ENCODE measurements at places on chromosomes 3 and 15.

DNA sequence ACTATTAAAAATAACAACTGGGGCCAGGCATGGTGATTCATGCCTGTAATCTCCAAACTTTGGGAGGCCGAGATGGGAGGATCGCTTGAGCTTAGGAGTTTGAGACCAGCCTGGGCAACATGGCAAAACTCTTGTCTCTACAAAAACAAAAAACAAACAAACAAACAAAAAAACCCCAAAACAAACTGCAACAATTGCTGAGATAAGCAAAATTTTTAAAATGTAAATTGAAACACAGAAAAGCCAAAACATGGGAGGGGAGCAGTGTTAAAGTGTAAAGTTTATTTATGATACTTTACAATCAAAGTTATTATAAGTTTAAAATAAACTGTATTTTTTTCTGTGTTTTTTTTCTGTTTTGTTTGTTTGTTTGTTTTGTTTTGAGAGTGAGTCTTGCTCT lies 207.7 kb downstream of the PCCB start:
- H3K36me3 ChIP-seq, result peaks cover 12% of the 10 kb centered on the region
- H3K4me1 ChIP-seq, result no peaks in the 10 kb centered on the region
- H3K4me3 ChIP-seq, result no peak overlapping the region

GRCh38 chr3:69761896-69762767 lies 22.9 kb downstream of the MITF start:
- no peak for DNase-seq
- H3K36me3 ChIP-seq, result no peaks in the 10 kb centered on the region
- H3K4me3 ChIP-seq, result no peak overlapping the region
- peaks cover 28% of the 10 kb centered on the region for H3K4me1 ChIP-seq

DNA sequence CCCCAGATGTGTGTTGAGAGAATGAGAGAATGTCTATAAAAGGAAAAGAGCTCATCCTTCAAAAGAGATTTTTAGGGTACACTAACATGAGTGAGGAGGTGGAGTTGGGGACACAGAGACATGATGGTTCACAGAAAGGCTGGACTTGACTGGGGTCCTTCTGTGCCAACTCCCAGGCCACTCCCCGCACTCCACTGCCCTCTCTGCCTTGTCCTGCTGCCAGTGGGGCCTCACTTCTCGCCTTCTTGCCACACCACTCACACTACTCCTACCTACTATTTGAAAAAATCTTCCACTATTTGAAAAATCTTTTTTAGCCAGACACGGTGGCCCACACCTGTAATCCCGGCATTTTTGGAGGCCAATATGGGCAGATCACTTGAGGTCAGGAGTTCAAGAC lies 298.1 kb downstream of the EPHB1 start:
- no peak overlapping the region for H3K27ac ChIP-seq
- no peaks in the 10 kb centered on the region for H3K36me3 ChIP-seq
- no peaks in the 10 kb centered on the region for H3K27me3 ChIP-seq
- H3K4me3 ChIP-seq, result no peak overlapping the region

DNA sequence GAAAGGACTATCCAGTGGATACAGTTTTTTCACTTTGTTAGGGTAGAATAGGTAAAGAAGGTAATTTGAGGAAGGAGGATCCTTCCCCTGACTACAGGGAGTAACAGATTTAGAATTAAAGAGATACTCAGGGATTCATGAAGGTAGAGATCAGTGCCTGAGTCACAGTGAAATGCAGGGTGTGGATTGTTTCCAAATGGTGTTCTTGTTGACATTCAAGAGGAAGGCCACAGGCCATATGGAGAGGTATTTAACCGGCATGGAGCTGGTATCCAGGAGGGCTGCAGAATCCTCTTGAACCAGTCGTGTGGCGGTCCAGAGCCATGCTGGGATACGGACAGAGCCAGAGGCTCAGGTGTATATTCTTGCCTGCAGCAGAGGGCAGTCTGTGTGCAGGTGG lies 28.2 kb downstream of the GYG1 start:
- no peak for DNase-seq
- H3K27me3 ChIP-seq, result no peaks in the 10 kb centered on the region
- H3K4me1 ChIP-seq, result no peaks in the 10 kb centered on the region
- H3K4me3 ChIP-seq, result no peak overlapping the region
- H3K36me3 ChIP-seq, result peaks cover 2% of the 10 kb centered on the region
- no peak overlapping the region for H3K27ac ChIP-seq

DNA sequence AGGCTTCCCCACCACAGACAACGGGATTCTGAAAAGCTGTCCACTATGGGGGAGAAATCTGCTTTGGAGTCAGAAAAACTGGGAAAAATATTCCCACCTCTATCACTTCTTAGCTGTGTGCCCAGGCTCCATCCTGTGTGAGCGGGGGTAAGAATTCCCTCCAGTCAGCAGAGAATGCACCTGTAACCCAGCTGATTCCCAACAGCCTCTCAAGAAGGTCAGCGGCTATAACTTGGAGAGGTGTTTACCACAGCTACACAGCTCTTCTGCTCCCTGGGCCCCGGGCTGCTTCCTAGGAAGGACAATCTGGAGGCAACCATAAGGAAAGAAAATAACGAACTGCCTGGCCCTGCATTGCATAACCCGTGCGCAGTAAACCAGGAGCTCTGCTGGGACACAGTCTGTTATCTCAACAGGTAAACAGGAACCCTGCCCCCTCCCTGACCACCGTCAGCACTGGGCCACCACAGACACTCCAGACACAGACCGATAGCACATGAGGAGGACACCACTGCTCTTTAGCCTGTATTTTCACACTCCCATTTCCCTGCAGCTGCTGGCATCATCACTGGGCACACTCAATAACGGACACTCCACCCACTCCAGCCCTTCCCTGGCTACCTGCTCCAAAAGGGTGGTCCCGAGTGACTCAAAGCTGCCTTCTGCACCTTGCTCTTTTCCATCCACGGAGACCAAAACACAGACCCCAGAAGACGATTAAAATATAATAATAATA lies 2.1 kb downstream of the RAB43 start:
- H3K36me3 ChIP-seq, result no peaks in the 10 kb centered on the region
- peak overlapping the region; percentile 90 for H3K27ac ChIP-seq
- H3K27me3 ChIP-seq, result no peaks in the 10 kb centered on the region
- peaks cover 40% of the 10 kb centered on the region for H3K4me1 ChIP-seq
- DNase-seq, result peak; percentile 85

DNA sequence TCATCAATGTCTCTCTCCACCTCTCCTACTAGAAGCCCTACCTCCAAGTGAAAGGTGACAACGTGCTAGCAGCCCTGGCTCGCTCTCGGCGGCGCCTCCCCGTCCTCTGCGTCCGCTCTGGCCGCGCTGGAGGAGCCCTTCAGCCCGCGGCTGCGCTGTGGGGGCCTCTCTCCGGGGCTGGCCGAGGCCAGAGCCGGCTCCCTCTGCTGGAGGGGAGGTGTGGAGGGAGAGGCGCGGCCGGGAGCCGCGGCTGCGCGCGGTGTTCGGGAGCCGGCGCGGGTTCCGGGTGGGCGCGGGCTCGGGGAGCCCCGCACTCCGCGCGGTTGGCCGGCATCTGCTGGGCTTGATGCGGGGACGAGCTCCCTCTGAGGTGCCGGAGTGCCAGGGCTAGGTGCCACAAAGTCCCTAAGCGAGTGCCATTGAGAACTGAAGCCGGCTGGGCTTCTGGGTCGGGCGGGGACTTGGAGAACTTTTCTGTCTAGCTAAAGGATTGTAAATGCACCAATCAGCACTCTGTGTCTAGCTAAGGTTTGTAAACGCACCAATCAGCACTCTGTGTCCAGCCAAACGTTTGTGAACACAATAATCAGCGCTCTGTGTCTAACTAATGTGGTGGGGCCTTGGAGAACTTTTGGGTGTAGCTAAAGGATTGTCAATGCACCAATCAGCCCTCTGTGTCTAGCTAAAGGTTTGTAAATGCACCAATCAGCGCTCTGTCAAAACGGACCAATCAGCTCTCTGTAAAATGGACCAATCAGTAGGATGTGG lies 84.8 kb upstream of the ARRDC4 start:
- no peak overlapping the region for H3K4me3 ChIP-seq
- H3K27ac ChIP-seq, result no peak overlapping the region
- no peak for DNase-seq
- no peaks in the 10 kb centered on the region for H3K36me3 ChIP-seq

GRCh38 chr15:61522411-61522810 lies 293.3 kb upstream of the RORA start:
- H3K27ac ChIP-seq, result no peak overlapping the region
- no peaks in the 10 kb centered on the region for H3K27me3 ChIP-seq
- H3K4me3 ChIP-seq, result no peak overlapping the region

All from hepatocyte (in vitro differentiated cells).